NB4 (cell line): ENCODE measurements at places on chromosomes 11 and 22.

- DNase-seq, result no peak
Observed at GRCh38 chr22:49468487-49469198, 359.0 kb downstream of the BRD1 start.

DNA sequence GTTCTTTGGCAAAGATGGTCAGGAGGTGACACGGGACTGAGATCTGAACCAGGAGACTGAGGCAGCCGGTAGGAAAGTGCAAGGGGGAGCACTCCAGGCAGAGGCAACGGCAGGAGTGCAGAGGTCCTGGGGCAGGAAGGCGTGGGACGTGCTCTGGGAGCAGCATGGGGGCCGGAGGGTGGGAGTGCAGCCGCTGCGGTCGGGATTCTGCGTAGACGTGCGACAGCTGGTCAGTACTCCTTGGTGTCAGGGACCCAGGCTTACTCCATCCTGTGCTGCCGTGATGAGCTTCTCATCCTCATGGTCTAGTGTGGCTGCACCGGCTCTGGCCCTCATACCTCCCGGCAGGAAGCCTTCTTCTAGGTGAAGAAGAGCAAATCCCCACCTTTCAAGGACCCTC is 16.9 kb upstream of the TRMU start:
- no peak for DNase-seq

- no peak for DNase-seq
Observed at GRCh38 chr11:116506263-116506825, 266.4 kb downstream of the BUD13 start.

GRCh38 chr22:46051646-46052045 is 74.7 kb upstream of the WNT7B start:
- no peak for DNase-seq

GRCh38 chr11:75199412-75199955 is 41.1 kb upstream of the TPBGL start:
- no peak for DNase-seq

GRCh38 chr11:125141686-125142535 is 22.6 kb upstream of the PKNOX2 start:
- DNase-seq, result peak; percentile 58

DNA sequence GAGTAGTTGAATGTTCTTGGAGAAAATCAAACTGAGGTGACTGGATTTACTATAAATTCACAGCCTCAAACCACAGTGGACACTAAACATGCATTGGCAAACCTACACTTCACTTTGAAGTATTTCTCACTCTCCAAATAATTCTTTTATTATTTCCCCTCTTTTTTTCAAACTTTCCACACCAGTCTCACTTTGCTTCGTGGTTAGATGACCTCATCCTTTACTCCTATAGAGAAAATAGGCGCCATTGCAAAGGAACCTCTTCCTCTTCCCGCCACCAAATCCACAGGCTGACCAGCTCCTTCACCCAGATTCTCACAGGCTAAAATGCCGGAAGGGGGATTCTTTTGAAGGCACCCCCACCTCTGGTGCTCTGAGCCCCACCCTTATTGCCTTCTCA is 33.4 kb downstream of the HTR3A start:
- DNase-seq, result peak; percentile 25

DNA sequence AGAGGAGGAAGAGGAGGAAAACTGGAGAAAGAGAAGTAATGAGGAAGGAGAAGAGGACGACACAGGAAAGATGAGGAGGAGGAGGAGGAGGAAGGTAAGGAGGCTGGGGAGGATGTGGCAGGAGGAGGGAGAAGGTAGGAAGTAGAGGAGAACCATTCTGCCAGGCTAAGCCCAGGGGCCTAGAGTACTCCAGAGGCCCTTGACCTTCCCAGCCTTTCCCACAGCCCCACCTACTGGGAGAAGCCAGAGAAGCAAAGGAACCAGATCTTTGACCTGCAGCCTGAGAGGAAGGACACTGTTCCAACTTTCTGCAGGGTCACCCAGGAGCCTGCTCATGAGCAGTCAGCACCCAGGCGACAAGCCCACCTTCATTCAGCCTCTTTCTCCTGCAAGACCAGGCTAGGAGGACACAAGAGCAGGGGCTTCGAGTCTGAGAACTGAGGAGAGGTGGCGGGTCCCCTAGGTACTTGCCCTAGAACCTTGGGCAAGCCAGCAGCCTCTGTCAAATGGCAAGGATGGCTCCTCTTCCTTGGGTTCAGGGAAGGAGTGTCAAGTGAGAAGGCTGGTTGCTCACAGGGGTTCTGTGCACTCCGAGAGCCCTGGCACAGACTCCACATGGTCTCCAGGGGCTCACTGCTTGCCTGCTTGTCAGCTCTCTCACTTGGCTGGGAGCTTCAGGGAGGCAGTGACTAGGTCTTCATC is 27.9 kb upstream of the OAF start:
- DNase-seq, result peak; percentile 52

GRCh38 chr11:95910638-95911368 is 13.1 kb downstream of the MTMR2 start:
- no peak for DNase-seq

DNA sequence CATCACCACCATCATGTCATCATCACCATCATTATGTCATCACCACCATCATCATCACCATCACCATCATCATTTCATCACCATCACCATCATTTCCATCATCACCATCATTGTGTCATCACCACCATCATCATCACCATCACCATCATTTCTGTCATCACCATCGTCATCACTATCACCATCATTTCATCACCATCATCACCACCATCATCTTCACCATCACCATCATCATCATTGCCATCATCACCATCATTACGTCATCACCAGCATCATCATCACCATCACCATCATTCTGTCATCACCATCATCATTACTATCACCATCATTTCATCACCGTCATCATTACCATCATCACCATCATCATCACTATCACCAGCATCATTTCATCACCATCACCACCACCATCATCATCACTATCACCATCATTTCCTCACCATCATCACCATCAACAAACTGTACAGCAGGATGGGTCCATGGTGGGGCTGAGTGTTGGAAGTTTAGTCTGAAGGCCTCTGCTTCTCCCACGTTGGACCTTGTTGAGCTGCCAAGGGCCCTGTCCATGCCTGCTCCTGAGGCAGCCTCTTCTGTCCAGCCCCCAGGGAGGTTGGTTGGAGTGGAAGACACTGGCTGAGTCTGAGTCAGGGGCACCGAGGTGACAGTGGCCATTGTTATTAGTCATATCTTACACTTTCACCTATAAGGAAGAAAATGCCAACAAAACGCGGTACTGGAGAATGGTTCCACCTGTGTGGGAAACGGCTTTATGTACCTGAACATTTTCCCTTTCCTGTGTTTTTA is 247.1 kb downstream of the TBC1D22A start:
- DNase-seq, result no peak

- DNase-seq, result no peak
Observed at GRCh38 chr11:134474070-134474860, 62.2 kb upstream of the B3GAT1 start.

GRCh38 chr11:79720115-79720514 is 279.3 kb upstream of the TENM4 start:
- no peak for DNase-seq

DNA sequence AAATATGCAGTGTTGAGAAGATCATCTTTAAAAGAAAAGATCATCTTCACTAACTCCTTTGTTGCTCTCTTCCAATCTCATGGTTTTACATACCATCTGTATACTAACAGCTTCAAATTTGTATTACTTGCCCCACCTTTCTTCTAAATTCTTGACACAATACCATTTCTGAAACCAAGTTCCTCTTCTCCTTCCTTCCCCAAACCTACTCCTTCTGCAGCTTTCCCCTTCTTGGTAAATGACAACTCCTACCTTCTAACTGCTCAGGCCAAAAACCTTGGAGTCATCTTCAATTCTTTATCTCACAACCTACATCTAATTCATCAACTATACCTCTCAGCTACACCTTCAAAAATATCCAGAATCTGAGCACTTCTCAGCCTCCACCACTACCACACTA is 9.3 kb downstream of the PRCP start:
- peak; percentile 51 for DNase-seq

GRCh38 chr11:3732671-3733436 is 61.7 kb upstream of the CHRNA10 start:
- DNase-seq, result no peak

- DNase-seq, result no peak
Observed at GRCh38 chr22:36778020-36778419, 2.1 kb upstream of the IFT27 start.

DNA sequence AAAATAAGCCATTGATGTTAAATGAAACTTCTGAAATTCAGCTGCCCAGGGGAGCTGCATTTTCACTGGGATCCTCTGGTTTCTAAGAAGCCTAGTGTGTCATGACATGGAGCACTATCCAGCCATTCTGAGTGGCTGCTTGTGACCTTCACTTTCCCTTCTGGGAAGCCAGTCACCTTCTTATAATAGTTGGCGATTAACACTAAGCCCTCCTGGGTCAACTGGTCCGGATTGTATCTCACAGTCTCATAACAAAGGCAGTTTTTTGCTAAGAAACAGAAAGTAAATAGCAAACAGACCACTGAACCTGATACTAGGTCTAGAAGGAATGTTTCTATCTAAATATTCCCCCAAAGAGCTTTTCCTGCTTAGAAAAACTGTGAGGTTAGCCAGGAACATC is 7.9 kb downstream of the CSRP3 start:
- no peak for DNase-seq

GRCh38 chr22:37968452-37969251 is 15.2 kb downstream of the POLR2F start:
- DNase-seq, result no peak

DNA sequence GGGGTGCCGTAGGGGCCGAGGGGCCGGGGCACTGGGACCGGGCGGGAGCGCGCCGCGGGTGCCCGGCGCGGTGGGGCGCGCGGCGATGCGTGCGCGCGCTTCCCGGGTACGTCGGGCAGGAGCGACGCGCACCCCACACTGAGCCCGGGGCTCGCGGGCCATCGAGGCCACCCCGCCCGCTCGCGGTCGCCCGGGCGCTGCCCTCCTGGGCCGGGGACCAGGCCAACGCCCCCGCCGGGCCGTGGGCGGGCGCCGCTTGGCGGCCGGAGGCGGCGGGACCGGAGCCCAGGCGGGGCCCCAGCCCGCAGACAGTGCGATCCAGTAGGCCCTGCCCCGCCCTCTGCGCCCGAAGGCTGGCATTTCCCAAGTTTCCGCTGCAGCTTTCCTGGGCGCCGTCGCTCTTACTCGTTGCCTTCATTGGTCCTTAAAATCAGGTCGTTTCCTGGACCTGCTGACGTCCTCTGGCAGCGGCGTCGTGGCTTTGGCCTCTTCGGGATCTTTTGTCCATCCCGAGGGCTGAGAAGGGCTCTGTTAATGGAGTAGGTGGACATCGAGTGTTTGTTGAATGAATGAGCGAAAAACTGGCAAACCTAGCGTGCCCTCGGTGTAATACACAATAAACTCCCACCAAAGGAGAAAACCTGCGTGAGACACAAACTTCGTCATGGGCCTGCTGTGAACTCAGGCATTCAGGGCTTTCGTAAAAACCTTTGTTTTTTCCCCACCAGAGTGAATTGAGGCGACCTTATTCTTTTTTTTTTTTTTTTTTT is 638 bp downstream of the PARVA start:
- no peak for DNase-seq

DNA sequence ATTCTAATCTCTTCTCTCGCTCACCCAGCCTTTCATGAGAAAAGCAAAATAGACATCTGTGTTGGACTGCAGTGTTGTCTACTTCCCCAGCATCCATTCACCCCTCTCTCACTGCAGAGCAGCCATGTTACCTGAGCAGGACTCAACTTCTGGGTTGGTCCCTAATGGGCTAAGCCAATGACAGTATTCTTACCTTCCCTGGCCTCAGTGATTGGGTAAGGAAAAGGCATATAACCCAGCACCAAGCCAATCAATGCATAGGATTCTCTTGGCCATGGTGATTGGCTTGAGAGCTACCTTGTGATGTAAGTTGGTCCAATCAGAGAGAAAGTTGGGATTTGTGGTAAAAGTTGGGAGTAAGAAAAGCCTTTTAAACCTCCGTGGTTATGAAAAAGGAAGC is 99.8 kb upstream of the NECTIN1 start:
- peak; percentile 18 for DNase-seq

- DNase-seq, result peak; percentile 15
Observed at GRCh38 chr11:95766701-95767100, 22.9 kb downstream of the FAM76B start.

GRCh38 chr11:66324664-66325063 is 7.8 kb upstream of the CD248 start:
- DNase-seq, result no peak

GRCh38 chr11:86784241-86784681 is 16.1 kb upstream of the PRSS23 start:
- no peak for DNase-seq

GRCh38 chr22:17476838-17477237 is 86.5 kb upstream of the SLC25A18 start:
- peak; percentile 23 for DNase-seq
